Stimulated activated CD4-positive, alpha-beta T cell treated with anti-CD3 and anti-CD28 coated beads, Interleukin-12 subunit alpha, Interleukin-12 subunit beta, amount 100 ng/mL, for 48 hours (primary cell): ENCODE measurements at places on chromosomes 5 and 9.

- no peak for DNase-seq
Measured at GRCh38 chr9:71861618-71862017, 49.4 kb downstream of the ABHD17B start.

DNA sequence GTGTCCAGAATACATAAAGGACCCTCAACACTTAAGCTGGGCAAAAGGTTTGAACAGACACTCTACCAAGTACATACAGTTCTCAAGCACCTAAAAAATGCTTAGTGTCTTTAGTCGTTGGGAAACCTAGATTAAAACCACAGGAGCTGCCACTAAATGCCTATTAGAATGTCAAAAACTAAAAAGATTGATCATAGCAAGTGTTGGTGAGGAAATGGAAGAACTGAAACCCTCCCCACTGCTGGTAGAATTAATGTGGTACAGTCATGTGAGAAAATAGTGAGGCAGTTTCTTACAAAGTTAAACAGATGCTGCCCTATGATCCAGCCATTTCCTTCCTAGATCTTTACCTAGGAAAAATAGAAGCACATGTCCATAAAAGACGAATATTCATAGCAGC lies 40.6 kb downstream of the SFXN1 start:
- DNase-seq = no peak

GRCh38 chr5:173333925-173334661 lies 5.9 kb upstream of the STC2 start:
- DNase-seq = no peak

DNA sequence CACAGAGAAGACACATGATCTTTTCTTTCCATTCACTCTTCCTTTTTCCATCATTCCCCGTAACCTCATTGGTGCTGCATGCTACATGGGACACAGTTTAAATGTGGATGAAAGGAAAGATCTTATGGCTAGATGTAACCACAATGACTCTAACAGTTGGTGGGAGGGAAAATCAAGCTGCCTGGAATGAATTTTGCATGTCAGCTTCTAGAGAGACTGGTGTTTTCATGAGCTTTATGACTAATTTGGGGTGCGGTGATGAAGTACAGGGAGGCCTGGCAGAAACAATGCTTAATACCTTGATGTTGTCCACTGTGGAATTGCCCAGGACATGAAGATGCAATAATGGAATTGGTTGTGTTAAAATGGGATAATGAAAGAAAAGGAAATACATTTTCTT lies 55.9 kb upstream of the MYO10 start:
- DNase-seq = no peak

GRCh38 chr9:84670138-84671041 lies 861 bp downstream of the NTRK2 start:
- no peak for DNase-seq

DNA sequence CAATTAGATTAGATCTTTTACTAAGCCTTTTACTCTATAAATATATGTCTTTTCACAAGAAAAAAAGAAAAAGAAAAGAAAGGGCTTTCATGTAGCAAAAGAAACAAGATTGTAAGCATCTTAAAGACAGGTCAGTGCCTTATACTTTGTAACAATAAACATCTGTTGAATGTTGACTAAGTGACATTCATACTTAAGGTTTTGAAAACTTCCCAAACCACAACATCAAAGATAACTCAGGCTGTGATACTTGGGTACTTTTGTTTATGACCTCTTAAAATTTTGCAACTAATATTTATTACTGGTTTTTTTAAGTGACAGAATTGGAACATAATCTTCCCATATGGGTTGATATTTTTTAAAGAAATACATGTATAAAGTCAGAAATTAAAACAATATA lies 7.4 kb downstream of the GRAMD2B start:
- DNase-seq = no peak

GRCh38 chr5:168647083-168647482 lies 67.9 kb upstream of the PANK3 start:
- no peak for DNase-seq

GRCh38 chr5:149203921-149204441 lies 62.7 kb downstream of the ABLIM3 start:
- no peak for DNase-seq
